ENCODE measurements at places on chromosomes 4 and X. TPM values are rescaled to one million over a fixed set of nuclear protein-coding genes. Genes with fewer than 3 reads are reported as not detected.

GRCh38 chr4:5952975-5953951, 60.4 kb upstream of the CRMP1 start:
- H3K36me3 ChIP-seq: no peaks in the 10 kb centered on the region
- no peaks in the 10 kb centered on the region for H3K27me3 ChIP-seq
- H3K27ac ChIP-seq: no peak overlapping the region
- peak; percentile 50 for DNase-seq

GRCh38 chrX:102934624-102935023, 2.4 kb upstream of the RAB40AL start:
- no peak for DNase-seq
- no peaks in the 10 kb centered on the region for H3K36me3 ChIP-seq
- H3K4me3 ChIP-seq: no peak overlapping the region
- H3K27ac ChIP-seq: no peak overlapping the region

DNA sequence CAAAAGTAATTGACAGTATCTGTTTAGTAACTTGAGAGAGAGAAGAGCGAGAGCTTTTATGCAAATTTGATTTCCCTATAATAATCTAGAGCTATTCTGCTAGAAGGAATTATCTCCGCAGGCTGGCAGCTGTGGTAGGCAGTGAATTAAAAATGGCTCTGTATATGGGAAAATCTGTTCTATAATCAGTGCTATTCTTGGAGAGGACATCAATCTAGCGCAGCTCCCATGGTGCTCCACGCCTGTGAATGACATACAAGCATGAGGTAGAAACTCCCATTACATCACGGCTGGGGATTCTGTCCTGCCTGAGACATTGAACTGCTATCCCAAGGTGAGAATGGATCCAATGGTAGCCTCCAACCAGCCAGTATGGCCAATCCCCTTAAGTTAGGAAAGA, 179.0 kb downstream of the DHX15 start:
- H3K27me3 ChIP-seq: no peaks in the 10 kb centered on the region
- H3K4me1 ChIP-seq: no peaks in the 10 kb centered on the region
- DNase-seq: no peak
- H3K4me3 ChIP-seq: no peak overlapping the region
- no peaks in the 10 kb centered on the region for H3K36me3 ChIP-seq

DNA sequence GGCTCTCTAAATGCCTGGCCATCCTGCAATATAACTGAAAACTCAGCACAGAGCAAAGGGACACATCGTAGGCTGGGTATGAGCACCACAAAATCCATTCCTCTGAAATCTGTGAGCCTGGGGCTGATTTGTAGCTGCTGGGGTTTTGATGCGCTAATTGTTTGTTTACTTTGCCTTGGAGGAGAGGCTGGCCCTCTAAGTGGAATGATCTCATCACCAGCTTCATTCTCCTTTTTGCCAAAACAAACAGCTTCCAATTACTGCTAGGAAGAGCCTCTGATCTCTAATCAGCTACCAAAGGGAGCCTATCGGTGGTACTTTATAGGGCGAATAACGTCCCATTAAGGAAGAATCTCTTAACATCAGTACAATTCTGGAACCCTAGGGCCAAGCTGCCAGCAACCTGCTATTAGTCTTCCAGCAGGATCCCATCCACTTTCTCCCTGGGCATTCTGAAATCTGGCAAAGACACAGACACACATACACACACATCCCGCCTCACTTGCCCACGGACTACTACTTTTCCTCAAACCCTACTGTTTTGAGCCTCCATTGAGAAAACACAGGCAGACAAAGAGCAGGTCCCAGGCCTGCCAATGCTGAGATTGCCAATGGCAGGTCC, 5.8 kb downstream of the ANOS1 start:
- H3K27ac ChIP-seq: no peak overlapping the region
- no peaks in the 10 kb centered on the region for H3K27me3 ChIP-seq
- H3K4me3 ChIP-seq: no peak overlapping the region
- no peak for DNase-seq
- H3K36me3 ChIP-seq: no peaks in the 10 kb centered on the region

DNA sequence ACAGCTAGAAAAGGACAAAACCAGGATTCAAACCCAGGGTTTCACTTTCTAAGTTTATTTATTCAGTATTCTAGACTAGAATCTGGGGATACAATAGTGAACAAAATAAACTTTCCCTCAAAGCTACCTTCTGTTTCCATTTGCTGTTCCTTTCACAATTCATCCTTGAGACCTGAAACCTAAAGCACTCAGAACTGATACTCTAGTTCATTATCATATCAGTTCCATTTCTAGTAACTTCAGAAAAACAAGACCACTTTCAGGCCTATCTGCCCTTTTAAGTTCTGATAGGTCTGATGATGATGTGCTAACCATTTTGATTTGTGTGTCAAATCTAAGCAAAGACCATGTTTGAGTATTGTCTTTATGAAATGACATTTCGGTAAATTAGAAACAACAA, 7.8 kb upstream of the XK start:
- no peak overlapping the region for H3K27ac ChIP-seq
- H3K36me3 ChIP-seq: no peaks in the 10 kb centered on the region
- H3K4me3 ChIP-seq: no peak overlapping the region
- H3K4me1 ChIP-seq: no peaks in the 10 kb centered on the region
- no peaks in the 10 kb centered on the region for H3K27me3 ChIP-seq

GRCh38 chr4:175714686-175715085, 97.4 kb downstream of the GPM6A start:
- no peak overlapping the region for H3K4me3 ChIP-seq
- no peaks in the 10 kb centered on the region for H3K27me3 ChIP-seq
- no peaks in the 10 kb centered on the region for H3K36me3 ChIP-seq
- no peak for DNase-seq

- no peak overlapping the region for H3K27ac ChIP-seq
- DNase-seq: no peak
- H3K4me3 ChIP-seq: no peak overlapping the region
Observed at GRCh38 chr4:156798438-156798837, 173.2 kb downstream of the PDGFC start.

GRCh38 chr4:29046781-29047180, 1673.4 kb upstream of the PCDH7 start:
- no peak for DNase-seq
- no peaks in the 10 kb centered on the region for H3K4me1 ChIP-seq
- no peaks in the 10 kb centered on the region for H3K36me3 ChIP-seq
- no peaks in the 10 kb centered on the region for H3K27me3 ChIP-seq
- H3K27ac ChIP-seq: peak overlapping the region; percentile 34

DNA sequence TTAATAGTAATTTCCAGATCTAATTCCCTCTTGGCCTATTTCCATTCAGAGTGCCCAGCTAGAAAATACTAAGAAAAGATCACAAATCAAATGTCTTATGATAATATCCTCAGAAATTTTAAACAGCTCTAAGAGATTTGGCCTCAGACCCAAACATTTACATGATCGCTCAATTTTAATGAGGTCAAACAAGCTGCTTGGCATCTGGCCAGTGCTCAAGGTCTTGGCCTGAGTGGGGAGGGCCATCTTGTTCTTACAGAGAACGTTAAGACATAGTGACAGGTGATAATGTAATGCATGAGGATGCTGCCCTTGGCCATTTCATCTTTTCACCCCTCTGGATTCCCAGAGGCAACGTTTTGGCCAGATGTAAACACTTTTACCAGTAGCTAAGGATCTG, 159.2 kb upstream of the SLC7A11 start:
- H3K27ac ChIP-seq: no peak overlapping the region
- H3K4me1 ChIP-seq: peaks cover 15% of the 10 kb centered on the region
- no peaks in the 10 kb centered on the region for H3K36me3 ChIP-seq
- no peaks in the 10 kb centered on the region for H3K27me3 ChIP-seq
- peak; percentile 69 for DNase-seq
- no peak overlapping the region for H3K4me3 ChIP-seq

DNA sequence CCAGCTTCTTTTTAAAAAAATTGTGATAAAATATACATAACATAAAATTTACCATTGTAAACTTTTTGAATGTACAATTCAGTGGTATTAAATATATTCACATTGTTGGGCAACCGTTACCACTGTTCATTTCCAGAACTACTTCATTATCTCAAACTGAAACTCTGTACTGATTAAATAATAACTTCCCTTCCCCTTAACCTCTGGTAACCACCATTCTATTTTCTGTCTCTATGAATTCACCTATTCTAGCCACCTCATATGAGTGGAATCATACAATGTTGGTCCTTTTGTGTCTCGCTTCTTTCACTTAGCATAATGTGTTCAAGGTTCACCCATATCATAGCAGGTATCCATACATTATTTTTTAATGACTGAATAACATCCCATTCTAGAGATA, 8.3 kb downstream of the GPR50 start:
- no peak overlapping the region for H3K4me3 ChIP-seq
- no peak for DNase-seq
- peaks cover 6% of the 10 kb centered on the region for H3K27me3 ChIP-seq
- no peak overlapping the region for H3K27ac ChIP-seq
- no peaks in the 10 kb centered on the region for H3K36me3 ChIP-seq

DNA sequence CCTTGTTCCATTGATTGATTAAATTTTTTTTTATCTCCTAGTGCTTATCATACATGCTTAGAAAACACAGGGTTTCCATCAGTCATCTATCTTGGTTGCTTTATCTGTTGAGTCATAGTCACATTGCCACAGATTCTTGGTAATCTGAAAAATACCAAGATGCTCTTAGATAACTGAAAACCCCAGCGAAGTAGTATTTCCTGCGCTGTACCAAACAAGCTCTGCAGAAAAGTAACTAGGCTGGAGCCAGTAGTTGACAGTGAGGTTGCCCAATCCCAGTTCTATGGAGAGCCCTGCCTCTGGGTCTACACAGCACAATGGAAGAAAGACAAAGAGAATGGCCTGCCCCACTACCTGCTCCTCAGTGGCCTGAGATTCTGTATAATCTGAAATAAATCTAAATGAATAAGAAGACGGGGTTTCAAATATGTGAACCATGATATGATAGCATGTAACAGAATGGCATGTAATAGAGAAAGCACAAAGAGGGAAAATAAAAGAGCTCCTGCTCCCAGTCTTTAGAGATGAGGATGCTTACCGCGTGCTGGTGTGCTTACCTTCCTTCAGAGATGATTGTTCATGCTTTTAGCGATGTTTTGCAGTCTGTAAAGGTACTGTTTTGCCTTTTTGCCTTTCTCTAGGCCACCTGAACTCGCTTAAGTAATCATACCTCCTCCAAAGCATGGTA, 55.3 kb upstream of the RAPGEF2 start:
- peak overlapping the region; percentile 39 for H3K4me3 ChIP-seq
- no peak for DNase-seq

DNA sequence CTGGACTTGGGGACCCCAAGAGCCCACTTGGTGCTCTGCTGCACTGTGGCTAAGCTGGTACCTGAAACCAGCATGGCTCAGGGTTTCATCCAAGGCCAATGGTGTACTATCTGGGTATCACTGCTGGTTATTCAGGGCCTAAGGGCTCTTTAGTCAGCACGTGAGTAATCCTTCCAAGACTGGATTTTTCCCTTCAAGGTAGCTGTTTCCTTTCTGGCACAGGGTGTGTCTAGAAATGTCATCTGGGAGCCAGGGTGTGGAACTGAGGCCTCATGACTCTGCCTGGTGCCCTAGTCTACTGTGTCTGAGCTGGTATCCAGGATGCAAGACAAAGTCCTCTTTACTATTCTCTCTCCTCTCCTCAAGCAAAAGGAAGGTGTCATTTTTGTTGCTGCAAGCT, 99.0 kb upstream of the QRFPR start:
- H3K27me3 ChIP-seq: no peaks in the 10 kb centered on the region
- H3K4me1 ChIP-seq: no peaks in the 10 kb centered on the region
- no peak overlapping the region for H3K4me3 ChIP-seq

Gene TRIM2
- total RNA-seq: 31.9 TPM

Gene TECRL
- not detected for total RNA-seq

Gene PHOX2B
- 3.6 TPM for total RNA-seq

Gene COL4A5
- 4.8 TPM for total RNA-seq

Gene CLGN
- 14.0 TPM for total RNA-seq

Gene PRSS12
- 1.3 TPM for total RNA-seq

Gene HERC6
- 8.6 TPM for total RNA-seq

All from sigmoid colon (tissue), 7 donors.